ENCODE measurements at places on chromosomes 5 and 9. TPM values are rescaled to one million over a fixed set of nuclear protein-coding genes. Genes with fewer than 3 reads are reported as not detected.

NEURL1B gene
- total RNA-seq, result 3.3 TPM

PCDHGA12 gene
- total RNA-seq, result not detected

IFNK gene
- total RNA-seq, result not detected

DNAH5 gene
- total RNA-seq, result 1.3 TPM

NREP gene
- total RNA-seq, result 3.2 TPM

TAF11L2 gene
- total RNA-seq, result not detected

RAB14 gene
- total RNA-seq, result 45.5 TPM

LOX gene
- total RNA-seq, result 1.3 TPM

AGXT2 gene
- not detected for total RNA-seq

CARTPT gene
- not detected for total RNA-seq

IL7R gene
- total RNA-seq, result 0.46 TPM

BRD3 gene
- total RNA-seq, result 15.0 TPM

KLF4 gene
- total RNA-seq, result 14.8 TPM

ERCC8 gene
- 13.7 TPM for total RNA-seq

JAKMIP2 gene
- total RNA-seq, result not detected

STOML2 gene
- 268 TPM for total RNA-seq
